ENCODE measurements at places on chromosomes 4 and X. TPM values are rescaled to one million over a fixed set of nuclear protein-coding genes. Genes with fewer than 3 reads are reported as not detected.

RIPPLY1 gene
- not detected for total RNA-seq

CXCR3 gene
- total RNA-seq = 1.1 TPM

CCDC110 gene
- 2.8 TPM for total RNA-seq

CCDC149 gene
- 19.6 TPM for total RNA-seq

CXorf51B gene
- total RNA-seq = not detected

DIAPH2 gene
- 44.8 TPM for total RNA-seq

MAGEA12 gene
- not detected for total RNA-seq

SFRP2 gene
- 3.7 TPM for total RNA-seq

TCEAL4 gene
- total RNA-seq = 127 TPM

HDX gene
- 2.7 TPM for total RNA-seq

CHM gene
- total RNA-seq = 13.9 TPM

ADH7 gene
- total RNA-seq = 0.64 TPM

DNA sequence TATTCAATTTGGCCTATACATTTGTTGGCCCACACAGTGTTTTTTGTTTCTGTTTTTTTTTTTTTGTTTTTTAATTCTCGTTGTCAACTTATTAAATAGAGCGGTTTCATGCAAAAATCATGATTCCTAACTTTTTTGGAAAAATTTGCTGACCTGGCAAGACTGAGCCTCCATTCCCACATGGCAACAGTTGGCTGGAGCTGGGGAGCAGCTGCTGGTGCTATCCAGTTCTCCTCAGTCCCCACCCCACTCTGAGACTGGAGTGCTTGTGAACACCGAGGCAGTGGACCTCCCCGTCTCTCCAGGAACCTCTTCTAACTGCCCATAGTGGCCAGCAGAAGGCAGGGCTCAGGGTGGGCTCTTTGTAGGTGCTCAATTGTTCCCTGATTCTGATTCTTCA is 95.7 kb upstream of the OTUD4 start:
- no peak overlapping the region for H3K4me3 ChIP-seq
- no peak for DNase-seq
- H3K27ac ChIP-seq = no peak overlapping the region
- no peaks in the 10 kb centered on the region for H3K4me1 ChIP-seq

- no peaks in the 10 kb centered on the region for H3K27me3 ChIP-seq
- H3K4me3 ChIP-seq = no peak overlapping the region
- no peaks in the 10 kb centered on the region for H3K4me1 ChIP-seq
- H3K36me3 ChIP-seq = no peaks in the 10 kb centered on the region
Observed at GRCh38 chrX:151878574-151878973, 34.1 kb upstream of the MAGEA4 start.

- H3K27me3 ChIP-seq = no peaks in the 10 kb centered on the region
- no peaks in the 10 kb centered on the region for H3K36me3 ChIP-seq
- DNase-seq = no peak
- H3K4me3 ChIP-seq = no peak overlapping the region
Observed at GRCh38 chr4:85414972-85415371, 60.0 kb upstream of the ARHGAP24 start.

DNA sequence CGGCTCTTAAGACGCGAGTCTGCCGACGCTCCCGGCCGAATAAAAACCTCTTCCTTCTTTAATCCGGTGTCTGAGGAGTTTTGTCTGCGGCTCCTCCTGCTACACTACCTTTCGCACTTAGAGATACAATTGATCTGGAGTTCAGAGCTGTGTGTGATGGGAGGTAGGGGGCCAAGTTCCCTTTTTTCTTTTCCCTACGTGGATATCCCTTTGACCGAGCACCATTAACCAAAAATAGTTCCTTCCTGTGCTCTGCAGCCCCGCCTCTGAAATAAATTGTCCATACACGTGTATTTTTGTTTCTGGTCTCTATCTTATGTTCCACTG is 555 bp upstream of the PGM2 start:
- H3K4me1 ChIP-seq = no peaks in the 10 kb centered on the region
- DNase-seq = no peak
- no peaks in the 10 kb centered on the region for H3K36me3 ChIP-seq

- no peak overlapping the region for H3K4me3 ChIP-seq
- no peaks in the 10 kb centered on the region for H3K4me1 ChIP-seq
- no peaks in the 10 kb centered on the region for H3K27me3 ChIP-seq
- DNase-seq = no peak
Observed at GRCh38 chr4:91513326-91513725, 790.4 kb upstream of the GRID2 start.

- H3K4me1 ChIP-seq = no peaks in the 10 kb centered on the region
- H3K36me3 ChIP-seq = no peaks in the 10 kb centered on the region
- H3K27ac ChIP-seq = peak within 1 kb of the TSS; percentile 85
- H3K4me3 ChIP-seq = peak within 1 kb of the TSS; percentile 64
Observed at GRCh38 chr4:36244257-36245082, at the start of gene ARAP2. Gene ARAP2 (minus strand): TSS chr4:36244514. CDS start chr4:36229486, 15,028 bp downstream.

DNA sequence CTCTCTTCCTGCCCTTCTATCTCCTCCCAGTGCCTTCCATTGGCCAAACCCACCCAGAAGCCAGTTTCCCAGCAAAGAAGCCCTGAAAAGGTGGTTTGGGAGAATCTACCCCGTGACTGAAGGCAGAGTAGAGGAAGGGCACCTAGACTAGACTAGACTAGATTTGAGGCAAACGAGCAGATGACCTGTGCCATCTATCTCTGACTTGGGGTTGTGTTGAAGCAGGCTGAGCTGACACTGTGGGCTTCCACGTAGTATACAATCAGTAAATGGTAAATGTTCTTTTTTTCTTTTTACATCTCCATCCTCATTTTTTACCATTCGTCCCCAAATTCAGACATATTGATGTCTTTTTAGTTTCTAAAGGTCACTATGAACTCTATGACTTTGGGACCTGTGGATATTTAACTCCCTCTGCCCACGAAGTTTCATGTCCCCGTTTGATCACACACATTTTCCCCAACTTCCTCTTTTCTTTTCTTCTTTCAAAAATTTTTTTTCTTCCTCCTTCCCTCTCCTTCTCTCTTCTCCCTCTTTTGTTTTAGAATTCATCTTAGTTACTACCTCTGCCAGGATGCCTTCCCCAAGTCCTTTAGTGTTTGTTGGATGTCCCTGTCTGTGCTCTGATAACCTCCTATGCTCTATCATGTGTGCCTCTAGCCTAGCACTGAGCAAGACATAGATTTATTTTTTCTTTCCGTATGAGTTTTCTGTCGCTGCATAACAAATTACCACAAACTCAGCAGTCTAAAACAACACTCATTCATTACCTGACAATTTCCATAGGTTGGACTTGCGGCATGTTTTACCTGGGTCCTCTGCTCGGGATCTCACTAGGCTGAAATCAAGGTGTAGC is 6.2 kb upstream of the AFF1 start:
- no peak overlapping the region for H3K27ac ChIP-seq
- no peaks in the 10 kb centered on the region for H3K27me3 ChIP-seq
- no peak overlapping the region for H3K4me3 ChIP-seq
- no peak for DNase-seq
- no peaks in the 10 kb centered on the region for H3K36me3 ChIP-seq

DNA sequence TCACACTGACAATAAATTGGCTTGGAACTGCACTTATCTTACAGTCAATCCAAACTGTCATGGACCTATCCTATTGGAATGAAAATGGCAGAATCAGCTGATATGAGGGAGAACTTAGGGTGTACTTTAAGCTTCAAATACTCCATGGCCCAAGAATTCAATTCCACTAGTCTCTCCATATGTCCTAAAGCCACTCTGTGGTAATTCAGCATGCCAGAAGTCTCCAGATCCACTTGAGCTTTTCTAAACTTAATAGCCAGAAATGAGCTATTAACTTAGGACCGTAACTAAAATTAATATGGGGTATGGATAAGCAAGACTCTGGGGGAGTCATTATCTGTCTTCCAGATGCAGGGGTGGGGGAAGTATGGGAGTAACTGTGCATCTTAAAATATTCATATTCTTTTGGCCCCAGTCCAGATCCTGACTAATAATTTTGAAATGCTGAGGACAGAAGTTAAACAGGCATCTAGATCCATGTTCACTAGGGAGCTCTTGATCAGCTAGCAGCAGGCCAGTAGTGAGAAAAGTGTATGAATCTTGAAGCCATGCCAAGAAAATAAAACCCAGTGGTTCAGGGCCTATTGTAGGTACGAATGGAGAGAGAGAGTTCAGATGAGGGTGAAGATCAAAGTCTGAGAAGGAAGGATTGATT is 167.6 kb downstream of the DKK2 start:
- DNase-seq = no peak
- no peaks in the 10 kb centered on the region for H3K36me3 ChIP-seq
- H3K4me1 ChIP-seq = no peaks in the 10 kb centered on the region
- H3K4me3 ChIP-seq = no peak overlapping the region
- H3K27me3 ChIP-seq = no peaks in the 10 kb centered on the region

- H3K27ac ChIP-seq = no peak overlapping the region
- no peak overlapping the region for H3K4me3 ChIP-seq
- DNase-seq = no peak
- no peaks in the 10 kb centered on the region for H3K4me1 ChIP-seq
- H3K27me3 ChIP-seq = no peaks in the 10 kb centered on the region
Observed at GRCh38 chr4:146506272-146506671, 15.5 kb downstream of the SLC10A7 start.

- H3K27me3 ChIP-seq = no peaks in the 10 kb centered on the region
- no peak for DNase-seq
- H3K4me1 ChIP-seq = no peaks in the 10 kb centered on the region
- H3K27ac ChIP-seq = no peak overlapping the region
- H3K4me3 ChIP-seq = no peak overlapping the region
Observed at GRCh38 chrX:48472851-48473703, 2.9 kb upstream of the FTSJ1 start.

DNA sequence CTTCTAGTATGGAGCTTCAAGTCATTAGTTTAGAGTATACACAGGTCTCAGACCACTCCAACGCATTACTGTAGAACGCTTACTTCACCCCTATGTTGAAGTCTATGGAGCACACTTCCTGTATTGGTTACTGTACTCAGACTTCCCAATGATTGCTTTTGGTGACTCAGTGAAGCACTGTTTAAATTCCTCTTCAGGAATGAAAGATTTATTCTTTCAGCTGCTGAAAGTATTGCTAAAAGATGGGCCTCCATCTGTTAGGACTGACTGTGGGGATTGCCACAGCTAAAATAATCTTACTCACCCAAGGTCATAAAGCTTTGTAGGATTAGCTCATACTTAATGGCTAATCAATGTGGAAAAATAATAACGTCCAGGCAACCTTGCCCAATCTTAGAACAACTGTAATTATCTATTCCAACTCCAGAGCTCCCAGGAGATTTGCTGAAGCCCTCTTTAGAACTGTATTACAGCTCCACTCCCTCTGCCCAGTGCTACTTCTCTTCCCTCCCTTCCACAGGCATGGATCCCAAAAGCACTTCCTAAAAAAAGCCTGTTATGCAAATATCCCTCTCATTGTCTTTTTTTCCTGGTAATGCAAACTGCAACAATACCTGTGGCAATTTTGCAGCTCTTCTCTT is 281.9 kb upstream of the HS3ST1 start:
- H3K27me3 ChIP-seq = no peaks in the 10 kb centered on the region
- no peak overlapping the region for H3K27ac ChIP-seq
- no peaks in the 10 kb centered on the region for H3K36me3 ChIP-seq

DNA sequence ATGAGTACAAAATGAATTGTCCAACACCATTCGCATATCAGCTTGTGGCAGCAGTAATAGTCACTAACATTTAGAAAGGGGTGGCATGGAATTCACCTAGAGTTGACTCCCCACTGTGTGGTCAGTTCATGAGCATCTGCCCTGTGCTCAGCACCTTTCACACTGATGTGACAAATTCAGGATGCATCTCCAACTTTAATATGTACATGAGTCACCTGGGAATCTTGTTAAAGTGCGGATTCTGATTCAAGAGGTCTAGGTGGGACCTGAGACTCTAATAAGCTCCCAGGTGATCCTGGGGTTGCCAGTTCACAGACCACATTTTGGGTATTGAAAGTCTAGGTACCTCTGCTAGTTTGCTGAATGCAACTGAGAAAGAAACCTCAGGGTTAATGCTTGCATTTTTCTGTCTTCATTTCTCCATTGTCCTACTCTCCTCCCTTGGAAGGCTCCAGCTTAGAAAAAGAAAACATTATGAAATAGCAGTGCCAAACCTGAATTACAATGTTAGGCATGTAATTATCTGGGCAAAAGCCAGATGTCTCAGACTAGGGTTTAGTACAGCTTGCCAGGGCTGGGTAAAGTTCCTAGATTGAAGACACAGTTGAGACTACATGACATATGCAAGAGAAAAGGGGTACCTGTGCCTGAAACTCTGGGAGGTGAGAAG is 32.7 kb downstream of the TMSB4X start:
- H3K4me3 ChIP-seq = no peak overlapping the region
- H3K4me1 ChIP-seq = no peaks in the 10 kb centered on the region
- DNase-seq = peak; percentile 28
- H3K27me3 ChIP-seq = no peaks in the 10 kb centered on the region

- H3K27me3 ChIP-seq = no peaks in the 10 kb centered on the region
- H3K4me1 ChIP-seq = no peaks in the 10 kb centered on the region
- DNase-seq = no peak
- H3K36me3 ChIP-seq = no peaks in the 10 kb centered on the region
Observed at GRCh38 chr4:173145131-173145530, 23.5 kb upstream of the GALNT7 start.

- H3K27ac ChIP-seq = no peak overlapping the region
- no peak for DNase-seq
- no peak overlapping the region for H3K4me3 ChIP-seq
- H3K27me3 ChIP-seq = no peaks in the 10 kb centered on the region
Observed at GRCh38 chr4:124854968-124855367, 142.4 kb upstream of the ANKRD50 start.

DNA sequence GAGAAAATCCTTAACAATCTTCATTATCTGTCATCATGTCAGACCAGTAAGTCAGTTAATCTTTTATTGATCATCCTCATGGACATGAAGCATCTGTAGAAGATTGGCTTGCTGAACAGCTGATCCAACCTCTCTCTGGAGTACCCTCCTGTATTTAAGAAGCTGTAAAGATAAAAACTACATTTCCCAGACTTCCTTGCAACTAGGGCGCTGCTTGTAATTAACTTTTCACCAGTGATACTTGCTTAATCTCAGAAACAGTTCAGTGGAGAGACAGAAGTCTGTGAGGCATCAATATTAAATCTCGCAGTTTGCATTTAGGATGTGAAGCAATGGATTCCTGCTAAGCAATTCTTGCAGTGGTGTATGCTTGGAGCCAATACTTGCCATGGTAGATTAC is 36.0 kb upstream of the SMARCA5 start:
- H3K27me3 ChIP-seq = no peaks in the 10 kb centered on the region
- DNase-seq = no peak
- no peaks in the 10 kb centered on the region for H3K36me3 ChIP-seq
- H3K4me3 ChIP-seq = no peak overlapping the region
- H3K4me1 ChIP-seq = no peaks in the 10 kb centered on the region

GRCh38 chr4:89404530-89404929 is 96.9 kb upstream of the GPRIN3 start:
- DNase-seq = no peak
- H3K27ac ChIP-seq = no peak overlapping the region
- no peak overlapping the region for H3K4me3 ChIP-seq
- H3K27me3 ChIP-seq = no peaks in the 10 kb centered on the region
- no peaks in the 10 kb centered on the region for H3K36me3 ChIP-seq
- H3K4me1 ChIP-seq = no peaks in the 10 kb centered on the region

GRCh38 chrX:125404667-125405160 is 85.0 kb downstream of the TEX13C start:
- no peaks in the 10 kb centered on the region for H3K4me1 ChIP-seq
- H3K27ac ChIP-seq = no peak overlapping the region
- no peaks in the 10 kb centered on the region for H3K27me3 ChIP-seq
